ENCODE measurements at places on chromosomes 12 and 14. TPM values are rescaled to one million over a fixed set of nuclear protein-coding genes. Genes with fewer than 3 reads are reported as not detected.

RASSF3 gene
- 31.8 TPM for total RNA-seq

STAC3 gene
- total RNA-seq = 4.8 TPM

DNA sequence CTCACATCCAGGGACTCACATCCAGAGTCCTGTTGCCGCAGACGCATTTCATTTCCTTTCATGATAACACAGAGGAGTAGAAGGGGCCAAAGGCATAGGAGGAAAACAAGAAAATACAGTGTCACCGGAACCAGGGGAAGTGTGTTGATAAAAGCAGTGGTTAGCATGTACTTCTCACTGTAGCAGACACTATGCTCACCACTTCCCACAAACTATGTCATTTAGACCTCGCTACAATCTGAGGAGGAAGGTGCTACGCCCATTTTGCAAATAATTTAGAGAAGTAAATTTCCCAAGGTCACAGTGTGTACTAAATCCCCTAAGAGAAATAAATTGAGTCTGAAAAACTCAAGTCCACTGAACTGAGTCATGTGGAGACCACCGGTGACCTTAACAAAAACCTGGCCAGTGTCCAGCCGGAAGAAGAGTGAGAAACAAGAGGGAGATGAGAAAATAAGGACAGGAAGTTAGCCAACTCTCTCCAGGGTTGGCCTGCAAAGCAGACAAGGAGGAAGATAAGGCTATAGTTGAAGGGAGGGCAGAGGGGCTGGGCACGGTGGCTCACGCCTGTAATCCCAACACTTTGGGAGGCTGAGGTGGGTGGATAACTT is 25.8 kb upstream of the TMCC3 start:
- peaks cover 22% of the 10 kb centered on the region for H3K4me1 ChIP-seq
- peak overlapping the region; percentile 13 for H3K27ac ChIP-seq
- H3K27me3 ChIP-seq = no peaks in the 10 kb centered on the region
- DNase-seq = no peak

DNA sequence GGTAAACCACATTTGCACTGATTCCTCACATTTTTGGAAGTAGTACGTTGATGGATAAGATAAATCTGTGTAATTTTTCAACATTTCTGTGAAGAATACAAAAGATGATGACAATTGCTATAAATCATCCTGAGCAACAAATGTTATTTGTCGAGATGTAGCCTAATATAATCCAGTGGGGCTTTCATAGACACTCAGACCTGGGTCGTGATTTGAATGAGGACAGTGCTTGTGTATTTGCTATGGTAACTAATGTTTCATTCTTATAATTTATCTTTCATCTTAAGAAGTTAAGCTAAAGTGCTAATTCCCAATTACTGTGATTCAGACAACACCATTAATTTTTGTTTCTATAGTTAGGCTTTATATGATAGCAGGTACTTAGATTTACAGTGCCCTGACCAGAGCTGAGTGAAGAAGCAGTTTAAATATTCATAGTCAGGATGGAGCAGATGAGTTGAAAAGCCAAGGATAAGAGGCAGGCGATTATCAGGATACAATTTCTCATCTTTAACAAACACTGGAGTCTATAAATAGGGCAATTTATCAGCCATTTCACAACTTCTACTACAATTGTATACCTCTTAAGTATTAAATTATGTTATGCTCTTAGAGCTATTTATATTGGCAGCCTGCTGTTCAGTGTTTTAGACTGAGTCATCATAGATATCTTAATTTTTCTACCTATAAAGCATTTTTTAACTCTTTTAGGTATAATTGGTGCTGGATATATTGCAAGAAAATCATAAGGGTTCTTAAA is 359.9 kb downstream of the TRHDE start:
- H3K4me3 ChIP-seq = no peak overlapping the region
- H3K27me3 ChIP-seq = no peaks in the 10 kb centered on the region
- H3K27ac ChIP-seq = no peak overlapping the region
- H3K36me3 ChIP-seq = no peaks in the 10 kb centered on the region
- no peaks in the 10 kb centered on the region for H3K4me1 ChIP-seq
- DNase-seq = no peak

- no peak for DNase-seq
- peaks cover 28% of the 10 kb centered on the region for H3K27me3 ChIP-seq
- no peaks in the 10 kb centered on the region for H3K36me3 ChIP-seq
Observed at GRCh38 chr12:95573951-95574576, 22.8 kb upstream of the USP44 start.

DNA sequence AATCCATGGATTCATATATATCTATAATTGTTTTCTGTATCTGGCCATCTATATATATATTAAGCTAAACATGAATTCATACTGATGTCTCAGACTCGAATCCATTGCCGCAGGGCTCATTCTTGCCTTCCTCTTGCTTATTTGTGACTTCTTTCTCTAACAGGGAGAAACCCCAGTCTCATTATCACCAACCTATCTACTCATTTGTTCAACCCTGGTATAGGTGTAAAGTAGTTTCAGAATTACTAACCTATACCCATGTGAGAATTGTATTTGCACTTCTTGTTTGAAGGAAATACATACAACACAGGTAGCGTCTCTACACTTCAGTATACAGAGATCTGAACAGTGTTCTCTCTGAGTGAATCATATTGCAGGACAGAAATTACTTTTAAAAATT is 77.7 kb downstream of the PTPN11 start:
- H3K27me3 ChIP-seq = no peaks in the 10 kb centered on the region
- H3K4me1 ChIP-seq = no peaks in the 10 kb centered on the region

- H3K36me3 ChIP-seq = no peaks in the 10 kb centered on the region
- no peaks in the 10 kb centered on the region for H3K27me3 ChIP-seq
- DNase-seq = no peak
- no peaks in the 10 kb centered on the region for H3K4me1 ChIP-seq
- H3K27ac ChIP-seq = no peak overlapping the region
Observed at GRCh38 chr12:40137252-40137651, 31.4 kb upstream of the SLC2A13 start.

GRCh38 chr14:45426685-45427282 is 173.8 kb upstream of the MIS18BP1 start:
- no peaks in the 10 kb centered on the region for H3K27me3 ChIP-seq
- H3K4me1 ChIP-seq = peaks cover 14% of the 10 kb centered on the region
- H3K4me3 ChIP-seq = no peak overlapping the region
- H3K36me3 ChIP-seq = no peaks in the 10 kb centered on the region
- DNase-seq = no peak
- H3K27ac ChIP-seq = peak overlapping the region; percentile 18

- H3K27me3 ChIP-seq = no peaks in the 10 kb centered on the region
- DNase-seq = no peak
- H3K4me3 ChIP-seq = no peak overlapping the region
- H3K27ac ChIP-seq = no peak overlapping the region
- no peaks in the 10 kb centered on the region for H3K36me3 ChIP-seq
- H3K4me1 ChIP-seq = peaks cover 34% of the 10 kb centered on the region
Observed at GRCh38 chr14:93019970-93020369, 95.8 kb downstream of the ITPK1 start.

DNA sequence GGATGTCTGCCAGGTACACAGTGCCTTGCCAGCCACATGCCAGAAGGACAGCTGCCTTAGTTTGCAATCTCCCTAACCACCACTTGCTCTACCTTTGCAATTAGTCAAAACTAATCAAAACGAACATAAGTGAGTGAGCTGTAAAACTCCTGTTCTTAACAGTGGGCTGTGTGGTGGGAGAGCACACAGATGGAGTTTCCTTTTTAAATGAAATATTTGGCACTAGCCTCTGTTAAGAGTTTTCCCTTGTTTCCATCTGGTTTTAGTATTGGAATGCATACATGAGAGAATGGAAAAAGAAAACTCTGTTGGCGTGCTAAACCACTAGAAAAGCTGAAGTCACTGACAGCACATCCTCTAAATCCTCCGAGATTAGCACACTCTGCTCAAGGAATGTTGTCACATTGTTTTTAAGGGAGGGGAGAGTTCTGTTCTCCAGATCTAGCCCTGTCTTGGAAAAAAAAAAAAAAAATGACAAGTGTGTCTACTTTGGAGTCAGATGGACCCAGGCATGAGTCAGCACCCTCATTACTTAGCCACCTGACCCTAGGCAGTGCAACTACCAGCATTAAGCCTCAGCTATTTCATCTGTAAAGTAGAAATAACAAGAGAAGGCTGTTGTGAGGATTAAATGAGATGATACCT is 83.9 kb downstream of the STXBP6 start:
- no peaks in the 10 kb centered on the region for H3K27me3 ChIP-seq
- H3K4me3 ChIP-seq = peak overlapping the region; percentile 15
- no peaks in the 10 kb centered on the region for H3K36me3 ChIP-seq
- no peak for DNase-seq

GRCh38 chr12:128381946-128382345 is 115.0 kb downstream of the TMEM132C start:
- H3K36me3 ChIP-seq = peaks cover 8% of the 10 kb centered on the region
- H3K4me1 ChIP-seq = peaks cover 25% of the 10 kb centered on the region
- H3K27ac ChIP-seq = no peak overlapping the region
- no peak for DNase-seq
- peak overlapping the region; percentile 44 for H3K4me3 ChIP-seq
